ENCODE measurements at places on chromosomes 6 and 20. TPM values are rescaled to one million over a fixed set of nuclear protein-coding genes. Genes with fewer than 3 reads are reported as not detected.

- no peak for DNase-seq
Observed at GRCh38 chr6:160259143-160259425, 463 bp upstream of the SLC22A2 start.

TOX2 gene
- total RNA-seq = 3.0 TPM

DNA sequence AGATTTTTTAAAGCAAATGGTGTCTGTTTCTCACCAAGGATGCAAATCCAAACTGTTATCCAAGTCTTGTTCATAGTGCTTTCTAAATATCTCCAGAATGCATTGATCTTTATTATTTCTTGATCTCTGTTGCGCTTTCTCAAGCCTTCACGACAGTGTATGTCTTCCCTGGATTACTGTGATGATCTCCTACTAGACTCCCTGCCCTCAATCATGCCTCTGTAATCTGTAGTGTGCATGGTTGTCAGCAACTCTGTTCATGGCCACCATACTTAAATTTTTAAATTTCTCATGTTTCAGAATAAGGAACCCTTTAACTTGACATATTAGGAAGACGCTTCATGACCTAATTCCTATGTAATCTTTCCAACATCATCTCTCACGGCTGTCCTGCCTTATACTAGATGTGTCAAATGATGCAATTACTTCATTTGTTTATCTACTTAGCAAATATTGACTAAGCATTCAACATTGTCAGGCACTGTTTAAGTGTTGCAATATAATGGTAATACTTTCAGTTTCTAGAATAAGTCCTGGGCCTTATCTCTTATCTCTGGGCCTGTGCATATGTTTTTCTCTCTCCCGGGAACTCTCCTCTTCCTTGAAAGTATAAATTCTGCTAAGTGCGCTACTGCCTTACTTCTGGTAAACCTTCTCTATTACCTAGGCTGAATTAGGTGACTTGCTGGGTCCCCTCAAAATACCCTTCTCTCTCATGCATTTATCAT, 25.6 kb upstream of the AHI1 start:
- no peak for DNase-seq

- no peak for DNase-seq
Observed at GRCh38 chr6:166697113-166697512, 70.1 kb upstream of the RPS6KA2 start.

GRCh38 chr6:73768558-73768957, 72.6 kb downstream of the CD109 start:
- DNase-seq = no peak

DNA sequence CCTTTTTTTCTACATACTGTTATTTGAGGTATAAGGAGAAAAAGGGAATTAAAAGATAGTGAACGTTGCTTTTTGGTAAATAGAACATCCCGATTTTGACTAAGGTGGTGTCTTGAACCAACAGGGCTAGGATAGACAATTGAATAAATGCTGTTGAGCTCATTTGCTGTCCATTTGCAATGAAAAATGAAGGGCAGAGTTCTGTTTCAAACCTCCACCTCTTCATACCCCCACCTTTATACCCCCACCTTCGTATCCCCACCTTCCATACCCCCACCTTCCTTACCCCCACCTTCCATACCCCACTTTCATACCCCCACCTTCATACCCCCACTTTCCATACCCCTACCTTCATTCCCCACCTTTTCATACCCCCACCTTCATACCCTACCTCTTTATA, 93.4 kb upstream of the NAA20 start:
- DNase-seq = no peak

GRCh38 chr6:147852772-147853171, 344.3 kb downstream of the SAMD5 start:
- DNase-seq = no peak

DNA sequence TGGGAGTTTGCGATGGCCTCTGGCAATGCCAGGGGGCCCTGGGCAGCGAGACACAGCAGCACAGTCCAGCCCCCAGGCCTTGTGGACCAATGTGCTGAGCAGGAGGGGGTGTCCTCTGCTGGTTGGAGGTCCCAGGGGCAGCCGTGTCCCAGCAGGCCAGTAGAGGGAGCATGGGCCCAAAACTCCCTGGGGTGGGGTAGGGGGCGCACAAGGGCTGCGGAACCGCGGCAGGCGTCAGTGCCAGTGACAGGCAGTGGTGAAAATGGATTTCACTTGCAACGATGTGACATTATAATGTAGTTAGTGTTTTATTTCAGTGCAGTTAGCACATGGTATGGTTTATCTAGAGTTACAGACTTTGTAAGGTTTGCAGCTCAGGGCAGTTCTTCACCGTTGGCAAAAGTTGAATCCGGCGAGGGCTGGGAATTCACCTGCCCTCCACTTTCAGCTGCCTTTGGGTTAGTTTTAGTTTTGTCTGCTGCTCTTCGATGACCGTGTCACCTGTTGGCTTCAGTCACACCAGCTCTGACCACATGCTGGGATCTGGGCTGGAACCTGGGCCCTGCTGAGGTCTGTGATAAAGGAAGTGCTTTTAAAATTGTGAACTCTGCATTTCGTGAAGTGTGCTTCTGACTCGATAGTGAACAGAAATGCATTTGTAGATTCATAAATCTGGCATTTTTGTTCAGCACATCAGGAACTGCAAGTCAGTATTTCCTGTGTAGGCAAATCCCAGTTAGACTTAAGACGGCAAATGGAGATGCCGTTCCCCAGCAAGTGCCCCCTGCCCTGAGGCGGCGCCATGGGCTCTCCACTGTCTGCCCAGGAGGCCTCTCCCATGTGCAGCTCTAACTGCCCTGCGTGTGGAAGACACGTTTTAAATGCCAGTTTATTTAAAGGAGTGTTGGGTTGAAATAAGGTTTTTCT, 46.8 kb downstream of the PYGB start:
- DNase-seq = no peak

ZBTB46 gene
- 27.4 TPM for total RNA-seq
